Fibroblast of skin of back (primary cell): ENCODE measurements at places on chromosomes 11 and 22.

DNA sequence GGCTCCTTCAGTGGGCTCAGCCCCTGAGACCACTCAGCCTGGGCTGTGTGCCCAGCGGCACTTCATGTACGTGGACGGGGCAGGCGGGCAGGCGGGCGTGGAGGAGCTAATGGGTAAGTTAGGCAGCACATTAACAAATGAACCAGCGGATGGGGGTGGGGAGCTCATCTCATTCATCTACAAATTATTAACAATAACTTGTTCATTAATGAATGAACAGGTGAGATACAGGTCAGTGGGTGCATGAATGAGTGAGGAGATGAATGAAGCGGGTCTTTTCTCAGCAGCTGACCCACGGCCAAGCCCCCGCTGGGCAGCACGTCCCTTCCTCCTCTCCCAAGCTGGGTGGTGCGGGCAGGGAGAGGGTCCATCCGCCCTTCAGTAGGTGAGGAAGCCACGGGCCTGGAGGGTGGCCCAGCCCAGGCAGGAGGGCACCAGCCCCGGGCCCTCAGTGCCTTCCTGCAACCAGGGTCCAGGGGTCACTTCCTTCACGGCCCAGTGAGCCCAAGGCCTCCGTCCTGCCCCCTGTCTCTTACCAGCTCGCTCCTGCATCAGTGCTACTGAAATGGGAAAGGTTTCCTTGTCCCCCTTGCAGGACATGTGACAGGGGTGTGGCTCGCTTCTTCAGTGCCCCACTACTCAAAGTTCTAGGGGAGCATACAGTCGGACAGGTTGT is 60.5 kb upstream of the KCNQ1OT1 start:
- DNase-seq, result no peak

- no peak for DNase-seq
These were observed 102.4 kb downstream of the ME3 start for GRCh38 chr11:86570020-86570419.

DNA sequence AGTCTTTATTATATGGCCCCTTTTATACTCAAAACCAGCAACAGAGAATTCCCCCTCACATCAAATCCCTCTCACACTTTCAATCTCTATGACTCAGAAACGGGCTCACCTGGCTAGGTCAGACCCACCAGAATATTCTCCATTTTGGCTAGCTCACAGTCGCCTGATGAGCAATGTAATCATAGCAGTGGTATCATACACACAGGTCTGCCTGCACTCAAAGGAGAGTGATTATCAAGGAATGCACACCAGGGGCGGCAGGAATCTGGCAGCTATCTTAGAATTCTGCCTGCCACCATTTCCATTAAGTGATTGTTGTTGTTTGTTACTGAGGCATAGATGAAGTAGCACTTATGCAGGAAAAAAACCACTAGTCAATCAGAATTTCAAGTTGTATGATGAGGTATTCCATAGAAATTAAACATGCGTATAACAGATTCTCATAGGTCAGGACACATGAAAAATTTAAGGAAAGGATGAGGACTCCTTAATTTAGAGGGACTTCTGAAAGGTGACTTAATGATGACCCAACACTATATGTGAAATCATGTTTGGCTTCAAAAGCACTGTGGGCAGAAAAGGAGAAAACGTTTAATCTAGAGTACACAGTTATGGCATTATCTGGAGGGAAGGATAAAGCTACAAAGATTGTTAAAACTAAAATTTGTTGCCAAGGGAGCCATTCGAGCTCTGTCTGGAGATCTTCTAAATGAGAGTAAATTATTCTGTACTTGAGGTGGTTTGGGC is 185.8 kb upstream of the DDI1 start:
- no peak for DNase-seq

- no peak for DNase-seq
These were observed 6.4 kb upstream of the CCND1 start for GRCh38 chr11:69634590-69634989.

DNA sequence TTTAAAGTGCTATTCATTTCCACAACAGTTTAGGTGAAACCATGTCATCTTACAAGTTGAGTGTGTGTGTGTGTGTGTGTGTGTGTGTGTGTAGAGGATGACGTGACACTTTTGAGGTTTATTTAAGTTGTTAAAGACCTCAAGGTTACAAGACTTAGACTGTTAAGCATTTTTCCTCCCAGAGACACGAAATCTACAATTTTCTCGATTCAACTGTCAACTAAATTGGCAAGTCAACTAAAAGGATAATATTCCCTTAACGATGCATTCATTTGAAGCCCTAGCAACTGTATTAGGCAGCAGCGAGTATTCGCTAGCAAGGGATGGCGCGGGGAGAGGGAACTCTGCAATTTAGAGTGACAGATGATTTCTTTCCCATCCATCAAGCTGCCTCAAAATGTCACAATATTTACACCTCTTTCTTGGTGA is 17.6 kb upstream of the BDNF start:
- DNase-seq, result no peak

- DNase-seq, result peak; percentile 8
These were observed 91.0 kb downstream of the SERGEF start for GRCh38 chr11:17921659-17922415.

GRCh38 chr11:8063324-8063723 is 17.7 kb upstream of the TUB start:
- DNase-seq, result peak; percentile 33

- DNase-seq, result no peak
These were observed 12.6 kb upstream of the OMP start for GRCh38 chr11:77090046-77090372.

- peak; percentile 56 for DNase-seq
These were observed 8.0 kb downstream of the RNF121 start for GRCh38 chr11:71936825-71937224.

DNA sequence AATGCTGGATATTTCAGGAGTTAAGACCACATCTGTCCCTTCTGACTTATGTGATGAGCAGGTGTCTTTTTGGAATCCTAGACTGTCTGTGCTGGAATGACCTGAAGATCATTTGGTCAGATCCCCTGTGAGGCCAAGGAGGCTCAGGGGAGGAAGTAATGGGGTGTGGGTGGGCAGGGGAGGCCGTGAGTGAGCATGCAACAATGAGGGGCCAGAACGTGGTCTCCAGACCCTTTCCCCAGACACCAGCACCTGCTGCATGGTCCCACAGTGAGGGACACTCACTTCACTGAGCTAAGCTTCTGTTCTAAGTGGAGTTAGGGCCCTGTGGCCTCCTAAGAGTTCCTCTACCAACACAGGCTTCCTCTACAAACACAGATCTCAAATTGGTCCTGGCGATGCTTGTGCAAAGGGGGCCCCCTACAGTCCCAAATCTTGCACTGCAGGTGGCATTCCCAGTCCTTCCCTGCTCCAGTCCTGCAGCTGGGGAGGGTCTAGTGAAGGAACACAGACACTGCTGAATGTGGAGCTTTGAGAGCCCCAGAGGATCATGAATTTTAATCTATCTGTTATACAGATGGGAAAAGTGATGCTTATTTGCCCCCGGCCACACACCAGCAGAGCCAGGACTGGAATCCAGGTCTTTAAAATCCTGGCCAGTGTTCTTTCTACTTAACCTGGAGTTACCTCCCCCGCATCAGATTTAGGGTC is 7.4 kb downstream of the USP2 start:
- DNase-seq, result peak; percentile 70

- DNase-seq, result no peak
These were observed 1350.5 kb downstream of the TBC1D22A start for GRCh38 chr22:48112687-48113521.

GRCh38 chr11:45379162-45379863 is 93.2 kb upstream of the SYT13 start:
- no peak for DNase-seq
